ENCODE measurements at places on chromosomes 16 and 17. TPM values are rescaled to one million over a fixed set of nuclear protein-coding genes. Genes with fewer than 3 reads are reported as not detected.

The TNFRSF17 gene
- total RNA-seq, result not detected

GRCh38 chr17:67413388-67413787 is 36.3 kb downstream of the PITPNC1 start:
- H3K27me3 ChIP-seq, result no peaks in the 10 kb centered on the region
- H3K36me3 ChIP-seq, result no peaks in the 10 kb centered on the region
- no peak for DNase-seq
- no peak overlapping the region for H3K27ac ChIP-seq

The KRTAP4-5 gene
- not detected for total RNA-seq

DNA sequence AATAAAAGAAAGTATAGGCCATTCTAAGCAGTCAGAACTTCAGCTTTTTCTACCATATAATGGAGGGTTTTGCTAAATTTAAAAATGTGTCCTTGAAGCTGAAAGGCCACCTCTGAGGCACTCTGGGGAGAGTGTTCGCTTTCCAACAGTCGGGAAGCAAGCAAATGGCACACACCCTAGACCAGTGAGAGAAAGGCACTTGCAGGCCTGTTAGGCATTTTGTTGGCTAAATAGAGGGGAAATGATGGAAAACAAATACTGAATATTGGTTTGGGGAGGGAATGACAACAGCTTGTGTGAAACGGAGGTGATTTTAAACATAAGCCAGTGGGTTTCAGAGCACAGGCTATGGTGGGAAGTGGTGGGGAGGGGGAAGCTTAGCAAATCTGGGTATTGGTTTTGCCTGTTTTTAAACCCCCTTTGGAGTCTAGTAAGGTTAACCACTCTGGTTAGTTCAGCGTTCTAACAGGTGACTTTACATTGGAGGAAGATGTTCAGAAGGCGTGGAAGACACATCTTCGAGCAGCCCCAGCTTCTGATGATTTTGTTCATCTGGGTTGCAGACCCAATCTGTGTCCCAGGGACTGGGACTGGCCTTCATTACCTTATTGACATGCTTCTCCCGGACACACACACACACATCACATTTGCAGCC is 90.5 kb downstream of the PRKCA start:
- no peak for DNase-seq
- no peaks in the 10 kb centered on the region for H3K4me1 ChIP-seq
- H3K36me3 ChIP-seq, result no peaks in the 10 kb centered on the region
- H3K27me3 ChIP-seq, result no peaks in the 10 kb centered on the region
- H3K27ac ChIP-seq, result no peak overlapping the region

DNA sequence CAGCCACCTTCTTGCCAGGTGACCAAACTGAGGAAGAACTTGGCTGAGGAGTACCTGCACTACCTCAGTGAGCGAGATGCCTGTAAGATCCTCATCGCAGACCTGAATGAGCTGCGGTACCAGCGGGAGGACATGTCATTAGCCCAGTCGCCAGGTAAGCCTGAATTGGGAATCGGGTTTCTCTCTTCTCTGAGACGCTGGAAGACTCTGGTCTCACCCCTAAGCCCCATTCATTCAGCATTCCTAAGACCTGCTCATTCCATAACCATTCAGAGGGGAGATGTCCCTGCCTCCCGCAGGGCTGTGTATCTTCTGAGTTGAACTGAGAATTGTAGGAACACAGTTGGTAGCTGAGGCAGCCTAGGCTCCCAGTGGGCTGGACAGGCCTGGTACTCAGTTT is 17.0 kb upstream of the THAP11 start:
- no peaks in the 10 kb centered on the region for H3K27me3 ChIP-seq
- no peak overlapping the region for H3K27ac ChIP-seq
- peaks cover 25% of the 10 kb centered on the region for H3K36me3 ChIP-seq
- no peak overlapping the region for H3K4me3 ChIP-seq

The SLC5A2 gene
- not detected for total RNA-seq

The OMG gene
- total RNA-seq, result 0.25 TPM

GRCh38 chr16:8120001-8120400 is 470.3 kb downstream of the TMEM114 start:
- H3K36me3 ChIP-seq, result no peaks in the 10 kb centered on the region
- no peak overlapping the region for H3K4me3 ChIP-seq
- no peak overlapping the region for H3K27ac ChIP-seq
- no peak for DNase-seq
